ENCODE measurements at places on chromosomes 2 and 18.

GRCh38 chr18:31685097-31686082, 1.0 kb upstream of the B4GALT6 start:
- DNase-seq: peak; percentile 6

GRCh38 chr18:49300538-49300937, 159.9 kb downstream of the DYM start:
- DNase-seq: no peak

- DNase-seq: no peak
Measured at GRCh38 chr2:225600444-225600843, 200.9 kb downstream of the NYAP2 start.

- DNase-seq: peak; percentile 80
Measured at GRCh38 chr2:225668606-225669266, 269.2 kb downstream of the NYAP2 start.

- peak; percentile 74 for DNase-seq
Measured at GRCh38 chr2:238061315-238062202, 758 bp downstream of the SCLY start.

GRCh38 chr2:149315461-149315860, 14.9 kb upstream of the LYPD6 start:
- no peak for DNase-seq

GRCh38 chr2:8451273-8451672, 230.6 kb upstream of the ID2 start:
- DNase-seq: no peak

DNA sequence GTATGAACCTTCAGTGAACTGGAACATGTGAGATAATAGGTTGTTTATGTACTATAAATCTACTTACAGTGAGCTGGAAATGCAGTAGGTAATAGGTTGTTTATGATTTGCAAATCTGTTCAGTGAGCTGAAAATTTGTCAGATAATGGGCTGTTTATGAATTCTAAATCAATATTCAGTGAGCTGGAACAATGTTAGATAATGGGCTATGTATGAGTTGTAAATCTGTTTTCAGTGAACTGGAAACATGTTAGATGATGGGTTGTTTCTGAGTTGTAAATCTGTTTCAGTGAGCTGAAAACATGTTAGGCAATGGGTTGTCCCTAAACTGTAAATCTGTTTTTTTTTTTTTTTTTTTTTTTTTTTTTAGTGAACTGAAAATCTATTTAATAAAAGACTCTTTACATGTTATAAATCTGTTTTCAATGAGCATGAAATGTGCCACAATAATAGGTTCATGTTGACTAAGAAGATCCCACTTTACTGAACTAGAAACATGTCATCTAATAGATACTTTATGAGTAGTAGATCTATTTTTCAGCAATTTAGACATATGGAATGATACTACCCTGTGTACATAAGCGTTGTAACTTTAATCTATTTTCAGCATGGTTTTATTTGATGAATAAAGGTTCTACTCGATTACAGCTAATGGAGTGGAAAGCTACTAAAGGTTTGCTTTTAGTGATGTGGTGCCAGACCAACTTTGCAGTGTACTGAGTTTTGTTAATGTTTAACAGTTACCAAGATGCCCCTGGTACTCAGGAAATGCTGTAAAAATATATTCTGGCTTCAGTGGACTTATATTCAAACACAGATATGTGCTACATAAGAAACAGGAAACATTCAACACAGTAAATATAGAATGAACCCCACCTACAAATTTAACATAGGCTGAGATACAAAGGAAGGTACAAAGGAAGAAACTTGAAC, 1471.8 kb downstream of the LRP1B start:
- no peak for DNase-seq

DNA sequence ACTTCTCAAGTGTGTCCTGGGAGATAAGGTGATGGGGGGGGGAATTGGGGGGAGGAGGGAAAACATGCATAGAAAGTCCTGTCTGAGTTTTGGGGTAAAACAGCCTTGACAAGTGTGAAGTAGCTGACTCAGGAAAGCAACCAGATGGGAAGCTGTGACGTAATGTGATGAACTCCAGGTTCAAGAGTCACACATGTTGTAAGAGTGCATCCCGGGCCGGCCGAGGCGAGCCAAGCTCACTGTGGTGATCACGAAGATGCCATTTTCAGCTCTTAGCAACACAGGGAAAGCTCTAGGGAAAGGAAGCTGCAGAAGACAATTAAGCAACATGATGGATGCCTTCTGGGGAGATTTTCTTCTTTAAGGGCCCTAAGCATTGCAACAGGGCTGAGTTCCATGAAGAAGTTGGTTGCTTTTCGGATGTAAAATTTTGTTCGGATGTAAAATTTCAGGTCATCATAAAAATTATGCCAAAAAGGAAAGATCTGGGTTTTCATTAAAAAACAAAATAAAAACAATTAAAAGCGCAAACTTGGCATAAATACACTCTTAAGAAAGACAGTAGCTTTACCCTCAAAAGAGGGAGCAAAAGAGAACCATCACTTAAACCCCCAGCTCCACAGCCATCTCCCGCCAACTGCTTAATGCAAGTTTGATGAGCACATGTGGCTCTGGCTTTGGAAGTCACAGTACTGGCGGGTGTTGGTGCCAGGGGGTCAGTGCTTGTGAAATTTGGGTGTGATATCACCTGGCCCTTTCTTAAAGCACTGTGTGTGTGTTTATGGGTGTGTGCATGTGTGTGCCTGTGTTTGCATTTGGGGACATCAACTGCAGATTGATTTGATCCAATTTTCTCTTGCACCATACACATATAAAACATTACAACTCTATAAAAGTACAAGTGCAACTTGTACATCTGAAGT, 19.1 kb downstream of the SERTAD2 start:
- no peak for DNase-seq

DNA sequence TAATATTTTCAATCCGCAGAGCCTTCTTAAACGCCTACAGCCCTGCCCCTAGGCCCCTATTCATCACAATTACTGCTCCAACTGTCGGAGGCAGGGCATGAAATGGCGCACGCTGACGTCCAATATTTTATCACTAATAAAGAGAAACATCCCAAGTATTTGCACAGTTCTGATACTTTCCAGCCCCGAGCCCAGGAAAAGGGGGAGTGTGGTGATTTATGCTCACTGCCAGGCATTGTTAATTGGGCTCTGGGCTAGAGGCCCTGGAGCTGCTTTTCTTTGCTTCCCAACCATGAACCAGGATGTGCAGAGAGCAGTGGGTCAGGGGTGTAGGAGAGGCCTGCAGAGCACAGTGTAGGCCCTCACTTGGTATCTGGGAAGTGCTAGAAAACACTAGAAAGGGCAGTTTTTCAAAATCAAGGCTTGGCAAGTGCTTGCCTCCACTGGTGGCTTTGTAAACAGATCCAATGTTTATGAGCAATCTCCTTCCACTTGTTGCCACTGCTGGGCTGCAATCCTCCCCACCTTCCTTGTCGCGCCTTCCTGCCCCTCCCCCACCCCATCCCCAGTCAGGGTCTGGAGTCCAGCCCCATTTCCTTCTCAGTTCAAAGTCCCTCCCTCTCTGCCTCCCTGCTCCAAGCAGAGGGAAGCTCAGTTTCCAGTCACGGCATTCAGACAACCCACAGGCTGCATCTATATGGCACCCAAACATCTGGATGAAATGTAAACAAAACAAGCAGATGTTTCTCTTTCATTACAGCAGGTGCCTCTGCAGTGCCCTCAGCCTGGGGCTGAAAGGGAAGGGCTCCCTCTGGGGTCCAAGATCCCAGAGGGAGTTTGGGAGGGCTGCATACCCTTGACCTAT, 83.9 kb upstream of the PKDCC start:
- no peak for DNase-seq

DNA sequence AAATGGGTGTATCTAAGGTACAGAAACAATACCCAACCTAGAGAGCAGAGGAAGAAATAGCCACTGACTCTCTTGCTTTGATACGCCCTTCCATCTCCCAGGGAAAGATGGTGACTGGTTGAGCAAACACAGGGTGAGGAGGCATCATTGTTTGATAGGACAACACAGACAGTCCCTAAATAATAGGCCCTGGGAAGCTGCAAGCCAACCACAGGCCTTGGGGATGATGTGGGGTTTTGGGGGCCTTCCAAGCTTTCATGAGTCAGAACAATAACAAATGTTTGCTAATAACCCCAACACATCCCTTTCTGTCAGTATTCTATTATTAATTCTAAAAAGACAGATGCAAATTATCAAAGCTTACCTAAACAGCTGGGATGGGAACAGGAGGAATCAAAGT, 9.8 kb downstream of the LGALSL start:
- DNase-seq: peak; percentile 64

- DNase-seq: no peak
Measured at GRCh38 chr2:97996679-97997078, 931 bp upstream of the TMEM131 start.

GRCh38 chr2:76008001-76008702, 297.4 kb upstream of the GCFC2 start:
- no peak for DNase-seq
